Activated CD4-positive, alpha-beta T cell treated with anti-CD3 and anti-CD28 coated beads for 36 hours (primary cell): ENCODE measurements at places on chromosomes 12 and 14. TPM values are rescaled to one million over a fixed set of nuclear protein-coding genes. Genes with fewer than 3 reads are reported as not detected.

- no peaks in the 10 kb centered on the region for H3K4me1 ChIP-seq
- H3K27me3 ChIP-seq = no peaks in the 10 kb centered on the region
- DNase-seq = no peak
- no peak overlapping the region for H3K4me3 ChIP-seq
- no peak overlapping the region for H3K27ac ChIP-seq
Measured at GRCh38 chr12:133010657-133011297, 24.6 kb downstream of the ZNF26 start.

DNA sequence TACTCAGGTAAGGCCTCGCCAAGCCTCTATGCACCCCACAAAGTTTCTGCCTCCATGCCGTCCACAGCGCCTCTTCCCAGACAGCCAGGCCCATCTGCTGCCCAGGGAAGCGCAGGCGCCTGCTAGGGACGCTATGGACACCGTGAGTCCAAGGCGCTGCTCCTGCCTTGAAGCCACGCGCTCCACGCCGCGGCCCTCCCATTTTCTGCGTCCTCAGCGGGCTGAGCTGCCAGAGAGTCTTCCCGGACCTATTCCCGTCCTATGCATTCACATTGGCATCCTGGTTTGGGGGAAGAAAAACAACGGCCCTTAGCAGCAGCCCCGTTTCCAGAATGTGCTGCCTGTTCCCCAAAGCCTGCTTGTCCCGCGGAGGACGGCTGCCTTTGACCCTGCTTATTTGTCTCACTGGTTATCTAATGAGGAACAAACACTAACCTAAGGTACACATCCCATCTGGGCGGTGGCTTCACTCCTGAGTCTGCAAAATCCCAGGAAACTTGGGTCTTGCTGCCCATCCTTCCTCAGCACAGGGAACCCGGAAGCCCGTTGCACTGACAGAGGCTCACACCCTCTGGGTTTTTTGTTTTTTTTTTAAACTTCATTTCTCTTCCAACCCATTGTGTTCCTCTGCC is 38.0 kb downstream of the MMAB start:
- DNase-seq = no peak
- H3K27ac ChIP-seq = no peak overlapping the region
- no peak overlapping the region for H3K4me3 ChIP-seq
- no peaks in the 10 kb centered on the region for H3K27me3 ChIP-seq
- peaks cover 7% of the 10 kb centered on the region for H3K36me3 ChIP-seq

DNA sequence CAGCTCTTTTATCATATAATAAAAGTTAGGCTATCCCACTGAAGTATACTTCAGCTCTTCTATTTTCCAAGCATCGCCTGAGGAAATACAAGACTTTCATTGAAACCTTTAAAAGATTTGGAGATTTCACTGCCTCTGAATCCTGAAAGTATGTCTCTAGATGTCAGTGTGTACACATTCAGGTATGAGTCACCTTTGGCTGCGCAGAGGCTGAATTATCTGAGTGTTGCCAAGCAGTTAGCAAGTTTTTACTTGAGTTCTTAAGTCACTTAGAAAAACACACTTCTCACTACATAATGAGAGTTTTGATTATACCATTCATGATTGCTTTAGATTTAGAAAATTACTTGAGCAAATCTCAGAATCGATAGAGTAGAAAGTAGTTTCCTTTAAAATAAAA is 210.3 kb downstream of the TMTC2 start:
- DNase-seq = no peak
- H3K27ac ChIP-seq = no peak overlapping the region
- H3K36me3 ChIP-seq = no peaks in the 10 kb centered on the region
- no peak overlapping the region for H3K4me3 ChIP-seq

DNA sequence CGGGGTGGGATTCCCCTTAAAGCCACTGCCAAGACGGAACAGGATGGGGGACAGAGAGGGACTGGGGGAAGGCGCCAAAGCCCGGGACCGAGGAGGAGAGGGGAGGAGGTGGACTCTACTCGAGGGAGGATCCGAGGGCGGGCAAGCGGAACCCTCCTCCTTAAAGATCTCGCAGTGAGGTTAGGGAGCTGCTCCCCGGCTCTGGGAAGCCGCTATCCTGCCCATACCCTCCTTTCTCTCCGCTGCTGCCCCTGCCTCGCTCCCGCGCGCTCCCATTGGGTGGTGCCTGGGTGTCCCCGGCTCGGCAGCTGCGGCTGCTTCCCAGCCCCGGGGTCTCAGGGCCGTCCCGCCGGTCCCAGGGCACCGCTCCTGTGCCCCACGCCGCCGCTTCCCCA is 16.4 kb downstream of the KRT18 start:
- H3K4me1 ChIP-seq = no peaks in the 10 kb centered on the region
- H3K4me3 ChIP-seq = no peak overlapping the region
- DNase-seq = peak; percentile 13
- H3K36me3 ChIP-seq = no peaks in the 10 kb centered on the region
- H3K27me3 ChIP-seq = peaks cover 11% of the 10 kb centered on the region

DNA sequence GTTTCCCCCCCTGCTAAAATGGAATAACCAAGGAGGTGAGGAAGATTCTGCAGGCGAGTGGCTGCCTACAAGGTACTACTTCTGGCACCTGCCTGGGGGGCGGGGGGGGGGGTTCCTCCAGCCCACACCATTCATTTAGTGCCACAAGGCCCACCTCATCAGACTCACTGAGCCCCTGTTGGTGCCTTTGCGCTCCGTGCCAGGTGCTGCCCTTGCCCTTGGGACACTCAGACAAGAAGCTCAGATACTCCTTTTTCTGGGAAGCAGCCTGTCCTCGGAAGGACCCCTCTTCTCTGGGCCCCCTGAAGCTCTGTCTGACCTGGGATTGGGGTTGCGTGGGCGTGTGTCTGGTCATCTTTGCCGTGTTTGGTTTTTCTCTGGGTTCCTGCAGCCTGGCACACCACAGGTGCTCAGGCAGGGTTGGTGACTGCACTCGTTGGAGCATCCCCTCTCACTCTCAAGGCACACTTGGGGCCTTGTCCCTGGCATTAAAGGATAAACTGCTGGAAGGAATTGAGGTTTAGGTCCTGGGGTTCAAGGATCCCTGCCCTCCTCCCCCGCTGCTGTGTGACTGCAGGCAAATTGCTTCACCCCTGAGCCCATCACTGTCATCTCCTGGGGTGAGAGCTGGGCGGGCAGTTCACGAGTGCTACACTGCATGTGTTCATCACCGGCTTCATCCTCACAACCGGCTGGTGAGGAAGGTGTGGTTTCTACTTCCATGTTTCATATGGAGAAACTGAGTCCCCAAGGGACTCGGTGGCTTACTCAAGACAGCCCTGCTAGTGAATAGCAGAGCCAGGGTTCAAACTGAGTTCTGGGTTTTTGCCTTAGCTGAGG is 16.9 kb downstream of the FAM222A start:
- H3K4me1 ChIP-seq = peaks cover 4% of the 10 kb centered on the region
- H3K27ac ChIP-seq = no peak overlapping the region
- no peak for DNase-seq
- H3K27me3 ChIP-seq = peaks cover 19% of the 10 kb centered on the region

DNA sequence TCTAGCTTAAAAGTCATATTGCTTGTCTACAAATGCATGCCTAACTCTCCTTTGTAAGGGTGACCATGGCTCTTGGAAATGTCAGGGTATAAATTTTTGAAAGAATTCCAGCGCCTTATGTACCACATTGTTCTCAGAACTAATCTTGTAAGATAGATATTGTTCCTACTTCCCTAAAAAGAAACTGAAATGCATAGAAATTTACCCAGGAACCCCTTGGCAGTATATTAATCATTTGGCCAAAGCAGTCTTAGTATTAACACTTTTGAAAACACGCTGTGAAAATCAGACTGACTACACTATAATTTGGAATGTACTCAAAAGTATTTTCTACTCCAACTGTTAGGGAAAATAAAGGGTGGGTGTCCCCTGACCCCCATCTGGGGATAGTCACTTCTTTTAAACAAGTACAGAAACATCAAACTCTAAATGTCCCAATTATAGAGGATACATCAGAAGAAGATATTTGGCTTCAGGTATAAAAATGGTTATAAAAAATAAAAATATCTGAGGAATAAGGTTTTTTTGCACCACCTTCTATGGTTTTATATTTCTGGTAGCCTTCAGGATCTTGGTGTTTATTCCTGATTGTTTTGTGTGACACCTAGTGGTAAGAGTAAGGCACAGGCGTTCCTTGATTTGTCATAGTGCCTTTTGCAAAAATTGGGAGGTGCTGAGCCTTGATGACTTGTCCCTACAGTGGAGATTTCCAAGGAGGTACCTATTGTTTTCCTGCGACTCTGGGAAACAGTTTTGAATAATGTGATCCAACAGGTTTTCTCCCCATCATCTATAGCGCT is 2.2 kb upstream of the NFKBIA start:
- H3K27ac ChIP-seq = no peak overlapping the region
- DNase-seq = no peak
- no peaks in the 10 kb centered on the region for H3K27me3 ChIP-seq
- H3K4me1 ChIP-seq = peaks cover 22% of the 10 kb centered on the region
- H3K36me3 ChIP-seq = peaks cover 23% of the 10 kb centered on the region
- H3K4me3 ChIP-seq = peak overlapping the region; percentile 99

DNA sequence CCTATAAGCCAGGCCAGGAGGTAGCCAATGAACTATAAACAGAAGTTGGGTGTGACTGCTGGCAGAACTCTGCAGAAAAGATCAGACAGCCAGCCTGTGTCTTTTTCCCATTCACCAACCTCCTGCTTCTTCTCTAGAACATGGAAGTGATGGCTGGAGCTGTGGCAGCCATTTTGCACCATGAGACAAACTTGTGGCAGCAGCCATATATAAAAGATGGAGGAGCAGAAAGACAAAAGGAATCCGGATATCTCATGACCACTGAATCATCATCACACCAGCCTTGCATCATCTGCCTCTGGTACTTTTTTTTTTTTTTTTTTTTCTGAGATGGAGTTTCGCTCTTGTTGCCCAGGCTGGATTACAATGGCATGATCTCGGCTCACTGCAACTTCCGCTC is 8.7 kb downstream of the BEGAIN start:
- no peaks in the 10 kb centered on the region for H3K36me3 ChIP-seq
- H3K27ac ChIP-seq = no peak overlapping the region
- H3K4me1 ChIP-seq = no peaks in the 10 kb centered on the region
- no peak overlapping the region for H3K4me3 ChIP-seq
- peak; percentile 3 for DNase-seq

DNA sequence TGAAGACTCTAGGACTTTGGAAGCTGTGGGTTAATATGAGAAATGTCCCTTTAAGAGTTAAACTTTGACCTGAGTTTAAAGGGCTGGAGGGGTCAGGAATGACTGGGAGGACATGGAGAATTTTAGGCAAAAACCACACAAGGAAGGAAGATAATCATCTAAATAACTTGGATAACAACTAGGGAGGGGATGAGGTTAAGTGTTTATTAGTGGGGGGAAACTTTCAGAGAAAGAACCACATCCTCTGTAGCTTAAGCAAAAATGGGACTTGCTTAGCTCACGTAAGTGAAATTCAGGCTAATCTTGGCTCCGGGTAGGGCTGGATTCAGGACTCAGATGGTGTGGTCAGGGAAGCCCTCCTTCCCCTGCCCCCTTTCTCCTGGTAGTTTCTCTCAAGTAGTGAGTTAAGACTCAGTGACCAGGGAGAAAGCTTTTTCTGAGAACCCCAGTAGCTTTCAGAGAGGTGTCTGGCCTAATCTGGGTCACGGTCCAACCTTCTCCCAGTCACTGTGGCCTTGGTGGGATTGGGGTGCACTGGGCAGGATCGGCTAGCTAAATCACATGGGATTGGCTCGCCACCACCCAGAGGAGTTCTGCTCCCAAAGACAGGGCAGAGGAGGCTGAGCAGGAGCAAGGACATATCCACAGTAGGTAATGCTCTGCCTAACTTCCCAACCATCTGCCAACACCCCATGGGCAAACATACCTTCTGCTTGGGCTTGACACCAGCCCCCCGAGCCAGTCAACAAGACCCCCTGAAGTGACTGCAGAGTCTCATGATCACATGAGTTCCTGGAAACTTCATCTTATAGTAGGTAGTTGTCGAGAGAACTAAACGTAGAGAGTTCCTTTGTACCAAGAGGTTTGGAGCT is 52.8 kb downstream of the ARF6 start:
- peaks cover 14% of the 10 kb centered on the region for H3K36me3 ChIP-seq
- H3K27me3 ChIP-seq = no peaks in the 10 kb centered on the region
- no peak overlapping the region for H3K4me3 ChIP-seq
- peaks cover 69% of the 10 kb centered on the region for H3K4me1 ChIP-seq
- peak overlapping the region; percentile 78 for H3K27ac ChIP-seq

GRCh38 chr14:99875836-99876235 is 82.6 kb downstream of the EML1 start:
- no peak overlapping the region for H3K4me3 ChIP-seq
- H3K27ac ChIP-seq = no peak overlapping the region
- no peaks in the 10 kb centered on the region for H3K36me3 ChIP-seq
- H3K27me3 ChIP-seq = peaks cover 21% of the 10 kb centered on the region
- no peak for DNase-seq
- no peaks in the 10 kb centered on the region for H3K4me1 ChIP-seq

DNA sequence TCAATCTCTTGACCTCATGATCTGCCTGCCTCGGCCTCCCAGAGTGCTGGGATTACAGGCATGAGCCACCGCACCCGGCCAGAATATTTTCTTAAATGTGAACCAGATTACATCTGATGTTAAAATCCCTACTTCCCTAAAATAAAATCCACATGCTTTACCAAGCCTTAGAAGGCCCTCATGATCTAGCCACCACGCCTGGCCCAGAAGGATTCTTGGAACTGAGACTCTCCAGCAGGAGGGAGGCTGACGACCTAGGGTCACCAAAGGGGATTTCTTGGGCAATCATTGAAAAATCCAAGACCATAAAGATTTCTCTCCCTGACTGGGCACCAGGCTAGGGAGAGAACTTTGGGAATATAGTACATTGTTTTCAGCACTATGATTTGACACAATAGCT is 25.2 kb upstream of the RASSF3 start:
- peaks cover 27% of the 10 kb centered on the region for H3K4me1 ChIP-seq
- no peaks in the 10 kb centered on the region for H3K36me3 ChIP-seq
- no peak overlapping the region for H3K4me3 ChIP-seq
- no peak for DNase-seq
- H3K27me3 ChIP-seq = no peaks in the 10 kb centered on the region
- no peak overlapping the region for H3K27ac ChIP-seq

DNA sequence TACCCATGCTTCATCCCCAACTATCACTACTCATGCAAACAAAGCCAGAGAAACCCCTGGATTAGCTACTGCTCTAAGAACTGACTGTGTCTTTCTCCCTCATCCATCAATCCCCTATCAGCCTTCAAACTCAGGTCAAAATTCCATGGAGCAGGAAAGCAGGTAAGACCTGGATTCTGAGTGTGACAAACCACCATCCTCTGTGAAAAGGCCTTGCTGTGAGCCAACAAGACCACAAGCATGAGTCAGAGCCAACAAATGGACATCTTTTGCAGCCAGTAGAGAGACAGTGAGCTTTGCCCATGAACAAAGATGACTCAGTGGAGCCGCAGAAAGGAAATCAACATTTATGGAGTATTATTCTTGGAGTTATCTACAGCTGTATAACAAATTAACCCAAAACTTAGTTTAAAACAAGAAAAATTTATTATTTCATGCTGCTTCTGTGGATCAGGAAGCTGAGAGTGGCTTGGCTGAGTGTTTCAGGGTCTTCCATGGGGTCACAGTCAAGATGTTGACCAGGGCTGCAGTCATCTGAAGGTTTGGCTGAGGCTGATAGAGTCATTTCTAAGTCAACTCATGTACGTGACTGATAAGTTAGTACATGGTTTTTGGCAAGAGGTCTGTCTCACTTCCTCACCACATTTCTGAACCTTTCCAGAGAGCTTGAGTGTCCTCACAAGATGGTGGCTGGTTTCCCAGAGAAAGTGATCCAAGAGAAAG is 61.1 kb downstream of the PITPNM2 start:
- H3K27ac ChIP-seq = no peak overlapping the region
- H3K36me3 ChIP-seq = no peaks in the 10 kb centered on the region
- H3K4me3 ChIP-seq = no peak overlapping the region
- DNase-seq = no peak

NUAK1 gene
- total RNA-seq = not detected

TPPP2 gene
- not detected for total RNA-seq

CCDC38 gene
- not detected for total RNA-seq

RDH16 gene
- 0.32 TPM for total RNA-seq

STAB2 gene
- total RNA-seq = not detected

LRRC43 gene
- total RNA-seq = not detected

P2RX2 gene
- not detected for total RNA-seq
